ENCODE measurements at places on chromosomes 5 and 9.

- DNase-seq: no peak
Measured at GRCh38 chr5:149224282-149224681, 47.4 kb upstream of the AFAP1L1 start.

- DNase-seq: no peak
Measured at GRCh38 chr5:31453522-31453921, 78.4 kb downstream of the DROSHA start.

- DNase-seq: no peak
Measured at GRCh38 chr9:137278721-137279711, 1.5 kb downstream of the TOR4A start.

DNA sequence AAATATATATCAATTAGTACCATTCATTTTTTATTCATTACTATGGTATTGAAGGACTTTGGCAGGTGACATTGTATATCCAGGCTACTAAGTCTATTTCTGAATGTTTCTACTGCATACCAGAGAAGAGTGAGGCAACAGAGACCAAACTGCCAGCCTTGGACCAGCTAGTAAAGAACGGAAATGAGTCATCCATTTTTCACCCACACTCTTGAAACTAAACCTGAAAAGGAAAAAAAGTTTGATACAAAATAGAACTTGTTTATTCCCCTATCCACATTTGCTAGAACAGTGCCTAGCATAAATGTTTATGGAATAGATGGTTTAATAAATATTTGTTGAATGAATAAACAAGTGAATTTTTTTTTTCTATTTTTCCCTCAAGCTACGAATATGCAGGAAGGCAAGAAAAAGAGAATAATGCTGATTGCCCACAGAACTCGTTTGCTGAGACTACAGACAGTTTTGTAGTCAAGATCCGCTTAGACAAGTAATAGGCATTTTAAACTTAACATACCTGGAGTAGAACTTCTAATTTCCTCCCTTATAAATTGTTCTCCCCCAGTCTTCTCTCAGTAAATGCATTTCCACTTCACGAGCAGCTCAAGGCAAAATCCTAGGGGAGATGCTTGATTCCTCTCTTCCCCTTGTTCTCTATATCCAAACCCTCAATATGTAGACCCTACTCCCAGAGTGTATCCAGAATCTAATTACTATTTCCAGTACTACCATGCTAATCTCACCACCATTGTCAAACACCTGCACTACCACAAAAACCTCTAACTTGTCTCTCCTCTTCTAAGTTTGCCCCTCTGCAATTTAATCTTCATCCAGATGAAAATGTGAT lies 146.2 kb upstream of the RASA1 start:
- peak; percentile 89 for DNase-seq

- no peak for DNase-seq
Measured at GRCh38 chr9:100838857-100839256, 189.7 kb upstream of the PLPPR1 start.

GRCh38 chr9:113956901-113957300 lies 80.8 kb downstream of the ZNF618 start:
- DNase-seq: no peak

- DNase-seq: no peak
Measured at GRCh38 chr5:41122459-41122858, 51.3 kb upstream of the MROH2B start.

GRCh38 chr5:132380047-132380446 lies 10.5 kb downstream of the SLC22A5 start:
- no peak for DNase-seq

DNA sequence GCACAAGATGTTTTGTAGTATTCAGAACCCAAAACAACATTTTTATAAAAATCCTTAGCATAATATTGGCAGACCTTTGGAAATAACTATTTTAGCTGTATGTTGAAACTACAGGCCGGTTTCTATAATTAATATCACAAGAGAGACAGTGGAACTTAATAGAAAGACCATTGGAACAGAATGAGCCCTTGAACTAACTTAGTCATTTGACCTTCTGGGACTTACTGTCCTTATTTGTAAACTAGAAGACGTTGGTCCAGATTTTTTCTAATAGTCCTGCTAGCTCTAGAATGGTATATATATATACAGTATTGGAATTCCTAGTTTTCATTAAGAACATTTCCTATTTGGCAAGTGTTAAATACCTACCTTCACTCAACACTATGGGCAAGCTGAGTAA lies 69.5 kb upstream of the ALDH1A1 start:
- no peak for DNase-seq

DNA sequence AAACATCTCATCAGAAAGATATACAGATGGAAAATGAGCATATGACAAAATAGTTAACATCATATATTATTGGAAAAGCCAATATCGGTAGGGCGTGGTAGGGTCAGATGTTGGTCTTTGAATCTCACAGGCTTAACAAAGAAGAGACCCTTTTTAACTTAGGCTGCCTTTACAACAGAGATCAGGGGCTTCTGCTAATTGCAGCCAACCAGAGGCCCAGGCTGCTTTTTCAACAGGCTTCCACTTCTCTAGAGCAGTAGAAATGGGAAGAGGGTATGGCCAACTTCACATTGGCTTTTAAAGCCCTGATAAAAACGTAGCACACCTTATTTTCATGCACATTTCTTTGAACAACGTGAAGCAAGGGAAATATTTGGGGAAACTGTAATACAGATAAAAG lies 764.3 kb upstream of the CTNND2 start:
- no peak for DNase-seq

DNA sequence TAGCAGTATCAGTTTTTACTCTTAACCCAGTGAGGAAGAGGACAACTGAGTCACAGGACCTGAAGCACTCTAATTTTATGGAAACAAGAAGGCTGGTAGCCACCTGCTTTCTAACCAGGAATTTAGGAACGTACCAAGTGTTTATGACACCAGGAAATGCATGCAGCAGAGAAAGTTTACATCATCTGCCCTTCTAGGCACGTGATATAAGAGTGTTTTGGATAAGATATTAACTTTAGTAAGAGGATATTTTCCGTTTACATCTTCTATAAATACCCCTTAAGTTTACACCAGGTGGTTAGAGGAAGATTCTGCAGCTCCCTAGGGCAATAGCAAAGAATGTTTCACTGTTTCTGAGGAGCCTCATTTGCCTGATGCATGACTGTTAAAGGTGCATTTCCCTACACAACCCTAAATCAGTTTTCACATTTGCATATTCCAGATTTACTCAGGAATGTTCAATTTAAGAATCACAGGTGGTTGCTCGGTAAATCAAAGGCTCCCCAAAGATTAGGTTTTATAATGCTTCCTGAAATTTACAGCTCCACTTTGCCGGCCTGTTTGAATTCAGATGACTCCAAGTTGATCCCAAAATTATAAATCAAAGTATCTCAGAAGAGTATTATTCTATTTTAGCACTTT lies 1.8 kb downstream of the TSC1 start:
- no peak for DNase-seq

DNA sequence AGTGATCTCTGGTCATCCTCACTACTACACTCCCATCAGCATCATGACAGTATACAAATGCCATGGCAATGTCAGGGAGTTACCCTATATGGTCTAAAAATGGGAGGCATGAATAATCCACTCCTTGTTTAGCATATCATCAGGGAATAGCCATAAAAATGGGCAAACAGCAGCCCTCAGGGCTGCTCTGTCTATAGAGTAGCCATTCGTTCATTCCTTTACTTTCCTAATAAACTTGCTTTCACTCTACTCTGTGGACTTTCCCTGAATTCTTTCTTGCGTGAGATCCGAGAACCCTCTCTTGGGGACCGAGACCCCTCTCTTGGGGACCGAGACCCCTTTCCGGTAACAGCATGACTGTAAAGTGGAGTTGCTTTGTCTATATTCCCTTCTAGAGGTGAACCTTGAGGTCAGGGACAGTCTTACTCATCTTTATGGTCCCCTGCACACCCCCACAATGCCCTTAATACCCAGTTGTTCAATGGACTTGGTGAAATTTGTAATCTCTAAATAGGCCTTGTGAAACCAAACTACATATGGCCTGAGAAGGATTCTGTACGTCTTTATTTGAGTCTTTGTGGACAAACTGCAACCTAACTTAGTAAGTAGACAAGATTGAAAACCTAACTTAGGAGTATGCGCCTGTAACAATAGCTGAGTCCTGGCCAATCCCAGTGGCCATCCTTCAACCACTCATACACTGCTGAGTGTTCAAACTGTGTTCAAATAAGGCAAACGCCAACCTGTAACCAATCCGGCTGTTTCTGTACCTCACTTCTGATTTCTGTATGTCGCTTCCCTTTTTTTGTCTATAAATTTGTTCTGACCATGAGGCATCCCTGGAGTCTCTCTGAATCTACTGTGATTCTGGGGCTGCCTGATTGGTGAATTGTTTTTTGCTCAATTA lies 32.3 kb upstream of the UBTD2 start:
- DNase-seq: no peak

GRCh38 chr9:71858812-71859211 lies 52.2 kb downstream of the ABHD17B start:
- DNase-seq: peak; percentile 52

- DNase-seq: no peak
Measured at GRCh38 chr5:136034984-136035383, 6.2 kb downstream of the TGFBI start.

DNA sequence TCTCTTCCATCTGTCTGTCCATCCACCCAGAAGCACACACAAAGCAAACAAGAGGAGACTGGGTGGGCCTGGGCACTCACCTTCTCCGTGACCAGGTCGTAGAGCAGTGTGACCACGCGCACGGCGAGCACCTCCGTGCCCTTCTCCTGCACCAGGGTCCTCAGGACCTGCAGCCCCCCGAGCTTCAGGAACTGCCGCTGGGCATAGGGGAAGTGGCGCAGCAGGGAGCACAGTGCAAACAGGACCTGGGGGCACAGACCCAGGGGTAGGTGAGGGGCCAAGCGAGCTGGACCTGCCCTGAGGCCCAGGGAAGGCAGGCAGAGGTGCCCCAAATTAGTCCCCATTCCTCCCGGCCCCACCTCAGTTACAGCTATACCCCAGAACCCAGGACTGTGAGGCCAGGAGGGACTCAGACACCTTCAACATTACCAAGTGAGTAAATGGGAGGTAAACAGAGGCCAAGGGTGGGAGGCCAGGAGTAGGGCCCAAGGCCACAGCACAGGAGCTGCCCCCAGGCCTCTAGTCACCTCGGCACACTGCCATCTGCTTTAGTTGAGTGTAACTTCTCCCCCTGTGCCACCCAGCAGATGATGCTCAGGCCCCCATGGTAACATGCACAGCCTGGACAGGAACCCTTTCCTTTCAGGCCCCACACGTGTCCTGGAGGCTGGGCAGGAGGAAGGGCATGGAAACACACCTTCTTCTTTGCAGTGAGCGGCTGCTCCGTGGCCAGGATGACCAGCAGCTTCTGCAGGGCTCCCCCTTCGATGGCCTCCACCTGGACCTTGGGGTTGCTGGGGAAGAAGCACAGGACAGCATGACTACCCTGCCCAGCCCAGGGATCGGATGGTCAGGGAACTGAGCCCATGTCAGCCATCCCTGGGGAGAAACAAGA lies 76.2 kb upstream of the LRRTM2 start:
- no peak for DNase-seq

GRCh38 chr9:6829536-6829935 lies 71.8 kb downstream of the KDM4C start:
- DNase-seq: no peak

DNA sequence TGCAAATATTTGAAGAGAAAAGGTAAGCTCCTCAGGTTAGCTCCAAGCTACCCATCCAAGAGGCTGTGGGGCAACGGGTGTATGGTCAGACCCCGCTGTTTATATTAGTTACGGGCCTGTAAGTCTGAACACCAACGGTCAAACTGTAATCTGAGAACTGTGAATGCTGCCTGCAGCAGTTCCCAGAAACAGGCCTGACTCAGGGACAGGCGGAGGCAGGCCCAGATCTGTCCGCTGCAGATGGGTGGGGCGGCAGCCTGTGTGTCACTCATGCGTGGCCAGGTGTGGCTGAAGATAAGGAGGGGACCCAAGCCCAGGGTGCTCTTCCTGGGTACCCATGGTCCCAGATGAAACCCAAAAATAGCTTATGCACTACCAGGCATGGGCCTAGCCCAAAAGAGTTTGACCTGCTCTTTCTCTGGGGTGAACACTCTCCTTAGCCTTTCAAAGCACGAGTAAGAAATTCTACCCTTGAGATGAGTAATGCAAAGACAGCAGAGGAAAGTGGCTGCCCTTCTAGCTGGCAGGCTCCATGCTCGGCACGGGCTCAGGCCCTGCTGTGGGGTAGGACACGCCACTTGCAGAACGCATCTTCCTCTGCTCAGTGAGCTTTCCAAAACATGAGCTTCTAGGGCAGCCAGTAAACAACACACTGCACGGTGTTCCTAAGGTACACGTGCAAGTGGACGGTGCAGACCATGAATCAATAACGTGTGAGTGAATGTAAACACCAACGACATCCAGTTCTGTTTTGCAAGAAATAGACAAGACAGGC lies 9.1 kb downstream of the UBAC1 start:
- DNase-seq: peak; percentile 49

- no peak for DNase-seq
Measured at GRCh38 chr5:112068593-112068992, 311.6 kb upstream of the NREP start.

DNA sequence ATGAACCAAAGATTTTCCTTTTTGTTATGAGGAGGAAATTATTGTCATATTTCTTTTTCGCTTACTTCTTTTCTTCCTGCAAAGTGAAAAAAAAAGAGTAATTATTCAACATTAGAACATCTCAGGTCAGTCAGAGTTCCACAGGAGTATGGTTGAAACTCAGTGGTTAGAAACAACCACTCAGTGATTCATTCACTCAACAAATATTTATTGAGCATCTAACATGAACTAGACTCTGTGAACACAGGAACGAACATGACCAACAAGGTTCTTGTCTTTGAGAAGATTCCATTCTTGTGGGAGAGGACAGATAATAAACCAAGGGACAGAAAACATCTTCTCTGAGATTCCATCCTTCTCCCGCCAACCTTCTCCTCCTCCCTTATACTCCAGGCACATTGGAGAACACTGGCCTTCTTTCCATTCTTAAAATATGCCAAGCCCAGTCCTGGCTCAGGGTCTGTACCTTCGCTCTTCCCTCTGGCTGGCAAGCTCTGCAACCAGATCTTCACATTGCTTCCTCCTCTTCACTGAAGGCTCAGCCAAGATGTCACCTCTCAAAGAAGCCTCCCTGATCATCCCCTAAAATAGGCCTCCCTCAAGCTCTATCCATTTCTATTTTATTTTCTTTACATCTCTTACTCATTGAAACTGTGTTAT lies 6.8 kb upstream of the GRAMD2B start:
- no peak for DNase-seq

DNA sequence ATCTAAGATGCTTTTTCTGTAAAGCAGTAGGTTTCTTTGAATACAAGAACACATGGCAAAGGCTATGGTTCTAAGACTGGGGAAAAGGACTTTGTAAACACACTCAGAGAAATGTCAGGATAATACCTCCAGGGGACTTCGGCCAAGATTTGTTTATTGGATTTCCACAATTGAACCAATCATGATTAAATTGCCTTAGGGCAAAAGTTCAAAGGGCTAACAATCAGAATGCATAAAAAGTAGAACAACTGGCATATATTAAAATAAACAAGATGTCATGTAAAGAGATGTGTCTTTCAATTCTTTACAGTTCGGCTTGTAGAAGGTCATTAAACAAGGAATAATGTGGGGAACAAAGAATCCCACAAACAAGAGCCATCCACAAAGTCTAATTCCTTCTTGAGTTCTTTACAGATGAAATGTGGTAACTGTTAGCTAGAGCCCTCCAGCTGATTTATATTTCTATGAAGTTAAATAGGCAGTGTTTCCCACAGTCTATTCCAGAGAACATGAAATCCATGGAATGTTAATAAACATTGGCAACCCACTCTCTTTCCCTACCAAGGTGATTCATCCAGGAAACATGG lies 565.5 kb downstream of the ZNF608 start:
- DNase-seq: peak; percentile 34

- DNase-seq: no peak
Measured at GRCh38 chr9:120236596-120236995, 343.4 kb downstream of the CDK5RAP2 start.
